Stomach (tissue), 19 donors: ENCODE measurements at places on chromosomes 4 and X. TPM values are rescaled to one million over a fixed set of nuclear protein-coding genes. Genes with fewer than 3 reads are reported as not detected.

- no peak overlapping the region for H3K27ac ChIP-seq
- no peaks in the 10 kb centered on the region for H3K27me3 ChIP-seq
- H3K36me3 ChIP-seq, result no peaks in the 10 kb centered on the region
- no peak for DNase-seq
- H3K4me1 ChIP-seq, result peaks cover 27% of the 10 kb centered on the region
- H3K4me3 ChIP-seq, result no peak overlapping the region
Measured at GRCh38 chr4:72319601-72320021, 249.4 kb downstream of the ADAMTS3 start.

The PNCK gene
- 16.5 TPM for total RNA-seq

The TRPC3 gene
- not detected for total RNA-seq

DNA sequence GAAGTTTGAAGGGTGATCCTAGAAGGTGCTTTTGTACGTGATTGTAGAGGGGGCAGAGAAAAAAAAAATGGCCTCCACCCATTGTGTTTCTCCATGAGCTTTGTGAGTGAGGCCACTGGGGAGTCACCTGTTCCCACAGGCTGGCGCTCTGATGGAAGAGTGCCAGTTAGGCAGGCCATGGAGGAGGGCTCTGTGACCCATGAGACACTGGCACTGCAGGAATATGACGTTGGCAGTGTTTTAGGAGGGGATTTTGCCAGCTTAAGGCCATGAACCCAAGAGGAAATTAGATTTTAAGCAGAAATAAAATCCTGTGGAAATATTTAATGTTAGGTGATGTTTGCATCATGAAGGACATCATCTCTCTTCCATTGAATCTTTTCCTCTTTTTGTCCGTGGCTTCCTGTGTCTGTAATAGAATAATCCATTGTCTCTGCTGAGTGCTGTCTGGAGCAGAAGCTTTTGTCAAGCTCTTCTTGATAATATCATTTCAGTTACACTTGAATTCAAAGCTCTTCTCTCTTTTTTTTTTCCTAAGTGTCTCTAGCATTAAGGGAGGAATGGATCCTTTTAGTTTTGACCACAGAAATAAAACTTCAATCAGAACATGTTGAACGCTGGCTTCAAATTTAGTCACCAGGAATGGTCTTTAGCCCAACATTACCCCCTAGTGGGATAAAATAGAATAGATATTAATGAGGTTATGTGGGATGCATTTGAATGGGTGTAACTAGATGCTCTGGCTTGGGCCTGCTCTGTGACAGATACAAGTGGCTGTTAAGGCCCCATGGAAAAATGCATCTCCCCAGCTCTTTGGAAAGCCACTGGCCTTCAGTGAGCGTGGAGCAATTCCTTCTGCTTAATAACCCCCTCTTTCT lies 41.0 kb upstream of the UCP1 start:
- H3K4me3 ChIP-seq, result no peak overlapping the region
- DNase-seq, result no peak
- H3K27me3 ChIP-seq, result no peaks in the 10 kb centered on the region
- H3K27ac ChIP-seq, result no peak overlapping the region
- no peaks in the 10 kb centered on the region for H3K36me3 ChIP-seq
- H3K4me1 ChIP-seq, result peaks cover 7% of the 10 kb centered on the region

GRCh38 chr4:88528861-88529260 lies 5.3 kb upstream of the PYURF start:
- peaks cover 17% of the 10 kb centered on the region for H3K4me1 ChIP-seq
- H3K36me3 ChIP-seq, result no peaks in the 10 kb centered on the region
- H3K27ac ChIP-seq, result no peak overlapping the region
- H3K4me3 ChIP-seq, result no peak overlapping the region
- H3K27me3 ChIP-seq, result no peaks in the 10 kb centered on the region
- no peak for DNase-seq

The IL2 gene
- total RNA-seq, result 1.5 TPM

DNA sequence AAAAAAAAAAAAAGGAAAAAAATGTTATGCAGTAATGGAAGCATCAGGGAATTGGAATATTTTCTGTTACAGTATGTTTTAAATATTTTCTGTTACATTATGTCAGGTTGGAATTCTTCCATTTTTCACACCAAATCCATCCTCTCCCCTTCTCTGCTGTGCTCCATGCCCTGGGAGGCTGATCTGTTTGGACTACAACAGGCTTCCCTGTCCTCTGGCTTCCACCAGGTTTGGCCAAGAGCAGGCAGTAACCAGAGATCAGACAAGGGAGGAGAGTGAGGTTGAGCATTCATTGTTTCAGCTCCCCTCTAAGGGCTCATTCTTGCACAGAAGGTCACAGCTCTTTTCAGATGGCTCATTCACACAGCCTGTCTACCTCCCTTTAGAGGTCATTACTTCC lies 11.7 kb upstream of the TMEM184C start:
- H3K36me3 ChIP-seq, result no peaks in the 10 kb centered on the region
- no peak for DNase-seq
- no peaks in the 10 kb centered on the region for H3K4me1 ChIP-seq
- H3K27ac ChIP-seq, result no peak overlapping the region

The NEUROG2 gene
- total RNA-seq, result not detected

GRCh38 chr4:175531405-175532091 lies 280.5 kb downstream of the GPM6A start:
- DNase-seq, result no peak
- no peak overlapping the region for H3K27ac ChIP-seq
- H3K4me3 ChIP-seq, result no peak overlapping the region
- no peaks in the 10 kb centered on the region for H3K4me1 ChIP-seq
- no peaks in the 10 kb centered on the region for H3K36me3 ChIP-seq

GRCh38 chr4:152810715-152811287 lies 31.0 kb downstream of the ARFIP1 start:
- peaks cover 23% of the 10 kb centered on the region for H3K4me1 ChIP-seq
- no peaks in the 10 kb centered on the region for H3K27me3 ChIP-seq
- no peak overlapping the region for H3K4me3 ChIP-seq

The INTU gene
- 27.4 TPM for total RNA-seq

DNA sequence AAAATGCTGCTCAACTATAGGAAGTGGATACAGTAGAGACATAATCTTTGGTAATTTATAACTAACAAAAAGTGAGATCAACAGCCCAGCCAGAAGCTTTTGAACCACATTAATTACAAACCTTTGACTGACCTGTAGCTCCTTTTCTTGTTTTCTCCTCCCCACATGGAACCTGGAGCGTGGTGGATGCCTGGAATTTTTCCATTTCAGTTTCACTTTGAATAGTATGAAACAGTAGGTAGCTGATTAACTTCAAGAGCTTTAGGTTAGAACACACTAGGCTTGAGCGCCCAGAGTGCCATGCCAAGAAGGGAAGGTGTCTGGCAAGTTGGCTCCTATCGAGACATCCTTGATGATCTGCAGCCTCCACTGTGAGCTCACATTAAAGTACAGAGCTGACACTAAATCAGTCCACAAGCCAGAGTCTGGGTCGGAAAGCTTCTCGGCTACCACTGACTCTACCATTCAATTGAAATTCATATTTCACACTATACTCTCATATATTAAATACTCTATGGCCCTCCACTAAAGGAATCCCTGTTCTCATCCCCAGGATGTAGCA lies 143.4 kb downstream of the GLRA2 start:
- no peak overlapping the region for H3K27ac ChIP-seq
- DNase-seq, result no peak
- H3K4me1 ChIP-seq, result no peaks in the 10 kb centered on the region
- no peaks in the 10 kb centered on the region for H3K27me3 ChIP-seq
- H3K36me3 ChIP-seq, result no peaks in the 10 kb centered on the region

DNA sequence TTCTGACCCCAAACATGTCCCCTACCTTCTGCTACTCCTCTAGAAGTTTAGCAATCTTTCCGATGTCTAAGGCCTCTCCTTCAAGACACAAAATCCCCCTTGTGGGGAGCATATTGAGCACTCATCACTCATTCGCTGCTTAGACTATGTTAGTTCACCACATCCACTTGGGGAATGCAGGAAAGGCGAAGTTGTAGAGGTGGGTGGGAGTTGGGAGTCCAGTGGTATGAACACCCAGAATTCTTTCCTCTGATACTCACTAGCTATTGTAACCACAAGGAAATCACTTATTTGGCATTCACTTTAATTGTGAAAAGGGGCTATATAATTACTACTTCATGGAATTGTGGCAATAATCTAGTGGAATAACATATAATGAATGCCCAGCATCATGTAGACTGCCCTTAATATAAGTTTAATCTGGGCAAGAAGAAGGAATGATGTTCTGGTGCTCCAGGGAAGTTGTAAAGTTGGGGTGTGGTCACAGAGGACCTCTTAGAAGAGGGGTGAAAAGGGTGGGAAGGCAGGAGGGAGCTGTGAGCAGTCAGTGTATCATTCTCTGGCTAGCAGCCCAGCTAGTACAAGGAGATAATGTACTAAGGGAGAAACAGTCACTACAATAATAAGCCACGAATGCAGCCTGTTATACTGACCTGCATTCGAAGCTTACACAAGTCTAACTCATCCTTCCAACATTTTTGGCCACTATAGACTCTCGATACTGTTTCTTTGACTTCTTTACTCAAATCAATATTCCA lies 468.2 kb upstream of the DIPK2B start:
- no peaks in the 10 kb centered on the region for H3K27me3 ChIP-seq
- H3K36me3 ChIP-seq, result no peaks in the 10 kb centered on the region
- no peaks in the 10 kb centered on the region for H3K4me1 ChIP-seq
- peak; percentile 6 for DNase-seq
- H3K4me3 ChIP-seq, result no peak overlapping the region
- H3K27ac ChIP-seq, result no peak overlapping the region

GRCh38 chr4:89800527-89801103 lies 36.3 kb downstream of the SNCA start:
- no peak overlapping the region for H3K27ac ChIP-seq
- no peaks in the 10 kb centered on the region for H3K4me1 ChIP-seq
- no peak for DNase-seq
- H3K4me3 ChIP-seq, result no peak overlapping the region

The SUPT20HL1 gene
- not detected for total RNA-seq

- H3K4me3 ChIP-seq, result no peak overlapping the region
- no peak for DNase-seq
- no peak overlapping the region for H3K27ac ChIP-seq
- no peaks in the 10 kb centered on the region for H3K27me3 ChIP-seq
- H3K4me1 ChIP-seq, result peaks cover 3% of the 10 kb centered on the region
Measured at GRCh38 chrX:150337536-150337935, 25.6 kb upstream of the MAMLD1 start.

The PAGE5 gene
- total RNA-seq, result not detected

DNA sequence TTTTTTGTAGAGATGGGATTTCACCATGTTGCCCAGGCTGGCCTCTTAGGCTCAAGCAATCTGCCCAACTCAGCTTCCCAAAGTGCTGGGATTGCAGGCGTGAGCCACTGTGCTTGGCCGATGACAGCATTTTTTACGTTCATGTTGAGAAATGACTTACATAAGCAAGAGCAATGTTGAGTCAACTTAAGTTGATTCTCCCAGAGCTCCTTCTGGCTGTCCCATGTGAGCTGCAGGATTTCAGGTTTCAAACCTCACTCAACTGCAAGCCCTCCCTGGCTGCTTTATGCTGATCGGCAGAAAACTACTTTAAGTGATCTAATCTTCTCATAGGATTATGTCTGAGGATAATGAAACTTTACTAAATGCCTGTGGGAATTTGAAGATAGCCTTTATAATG lies 86.8 kb downstream of the GC start:
- H3K27ac ChIP-seq, result no peak overlapping the region
- no peaks in the 10 kb centered on the region for H3K27me3 ChIP-seq
- H3K4me1 ChIP-seq, result peaks cover 2% of the 10 kb centered on the region
- H3K36me3 ChIP-seq, result no peaks in the 10 kb centered on the region
- DNase-seq, result no peak

GRCh38 chr4:22721204-22721603 lies 28.5 kb downstream of the GBA3 start:
- DNase-seq, result no peak
- H3K4me1 ChIP-seq, result no peaks in the 10 kb centered on the region

GRCh38 chr4:151874328-151874727 lies 113.5 kb upstream of the GATB start:
- H3K4me3 ChIP-seq, result no peak overlapping the region
- no peaks in the 10 kb centered on the region for H3K36me3 ChIP-seq
- H3K4me1 ChIP-seq, result no peaks in the 10 kb centered on the region

GRCh38 chr4:58111818-58112217 lies 1001.6 kb upstream of the IGFBP7 start:
- no peaks in the 10 kb centered on the region for H3K4me1 ChIP-seq
- H3K27ac ChIP-seq, result no peak overlapping the region
- no peaks in the 10 kb centered on the region for H3K36me3 ChIP-seq
- no peaks in the 10 kb centered on the region for H3K27me3 ChIP-seq
- no peak overlapping the region for H3K4me3 ChIP-seq

- DNase-seq, result no peak
- no peaks in the 10 kb centered on the region for H3K36me3 ChIP-seq
Measured at GRCh38 chr4:174763454-174764104, 65.5 kb downstream of the GLRA3 start.

- peak; percentile 16 for DNase-seq
- H3K36me3 ChIP-seq, result no peaks in the 10 kb centered on the region
- no peak overlapping the region for H3K27ac ChIP-seq
- H3K4me3 ChIP-seq, result no peak overlapping the region
- H3K27me3 ChIP-seq, result no peaks in the 10 kb centered on the region
Measured at GRCh38 chrX:110086916-110087484, 84.1 kb downstream of the TMEM164 start.

DNA sequence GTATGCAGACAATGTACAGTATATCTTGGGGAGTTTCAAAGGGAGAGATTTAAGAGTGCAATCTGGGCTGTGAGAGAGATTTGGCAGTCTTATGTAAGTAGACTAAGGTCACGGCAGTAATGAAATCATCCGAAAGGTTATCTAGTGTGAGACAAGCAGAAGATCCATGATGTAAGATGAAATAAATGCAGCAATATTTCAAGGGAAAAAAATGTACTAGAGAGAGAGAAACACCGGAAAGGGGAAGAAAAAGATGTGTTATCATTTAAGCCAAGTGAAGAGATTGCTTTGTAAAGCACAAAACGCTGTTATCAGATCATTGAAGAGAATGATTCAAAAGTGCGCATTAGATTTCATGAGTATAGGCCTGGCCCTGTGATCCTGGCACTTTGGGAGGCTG lies 88.4 kb upstream of the GUCY1A1 start:
- H3K27ac ChIP-seq, result no peak overlapping the region
- no peaks in the 10 kb centered on the region for H3K4me1 ChIP-seq
- peak; percentile 61 for DNase-seq
- H3K27me3 ChIP-seq, result no peaks in the 10 kb centered on the region

DNA sequence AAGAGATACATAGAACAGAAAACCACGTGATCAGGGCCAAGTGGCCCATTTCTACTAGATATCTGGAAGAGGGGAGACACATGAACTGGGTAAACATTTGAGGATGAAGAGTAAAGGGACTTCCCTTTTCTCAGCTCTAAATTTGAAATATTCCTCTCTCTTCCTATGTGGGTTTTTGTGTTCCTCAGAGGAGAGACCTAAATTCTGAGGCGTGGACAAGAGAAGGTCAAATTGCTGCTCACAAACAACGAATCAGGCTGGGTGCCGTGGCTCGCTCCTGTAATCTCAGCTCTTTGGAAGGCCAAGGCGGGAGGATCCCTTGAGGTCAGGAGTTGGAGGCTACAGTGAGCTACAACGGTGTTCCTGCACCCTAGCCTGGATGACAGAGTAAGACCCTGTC lies 216.0 kb downstream of the PTTG2 start:
- no peak overlapping the region for H3K4me3 ChIP-seq
- H3K27ac ChIP-seq, result no peak overlapping the region
- no peaks in the 10 kb centered on the region for H3K36me3 ChIP-seq
- no peak for DNase-seq
- H3K27me3 ChIP-seq, result no peaks in the 10 kb centered on the region
